HS-27A (cell line): ENCODE measurements at places on chromosomes 16 and 17.

DNA sequence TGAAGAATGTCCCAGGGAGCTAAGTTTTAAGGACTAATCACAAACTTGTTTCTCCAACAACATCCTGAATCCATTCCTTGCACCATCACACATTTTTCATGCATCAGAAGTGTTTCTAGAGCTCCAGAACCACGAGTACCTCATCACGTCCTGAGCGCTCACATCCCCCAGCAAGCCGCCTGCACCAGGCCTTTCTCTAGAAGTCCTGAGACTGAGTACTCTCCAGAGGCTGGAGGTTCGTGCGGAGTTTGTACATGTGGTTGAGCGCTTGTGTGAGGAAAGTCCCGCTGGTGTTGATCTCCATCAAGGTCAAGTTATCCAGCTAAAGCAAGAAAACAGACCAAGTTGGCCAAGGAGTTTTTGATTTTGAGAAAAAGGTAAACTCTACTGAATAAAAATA, 10.7 kb downstream of the GINS2 start:
- no peak for DNase-seq

- no peak for DNase-seq
These were observed 44.9 kb downstream of the CDRT4 start for GRCh38 chr17:15422392-15422965.

DNA sequence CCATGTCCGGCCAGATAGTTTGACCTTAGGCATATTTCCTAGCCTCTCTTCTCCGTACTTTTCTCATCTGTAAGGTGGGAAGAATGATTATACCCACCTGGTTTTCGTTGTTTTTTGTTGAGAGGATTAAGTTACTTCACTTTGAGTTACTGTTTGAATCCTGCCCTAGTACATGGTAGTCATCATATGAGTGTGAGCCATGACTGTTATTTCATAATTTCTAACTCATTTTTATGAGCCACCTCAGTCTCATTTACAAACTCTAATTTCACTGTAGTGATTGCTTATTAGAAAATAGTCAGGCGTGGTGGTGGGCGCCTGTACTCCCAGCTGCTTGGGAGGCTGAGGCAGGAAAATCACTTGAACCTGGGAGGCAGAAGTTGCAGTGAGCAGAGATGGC, 45.1 kb downstream of the YPEL2 start:
- DNase-seq = no peak

DNA sequence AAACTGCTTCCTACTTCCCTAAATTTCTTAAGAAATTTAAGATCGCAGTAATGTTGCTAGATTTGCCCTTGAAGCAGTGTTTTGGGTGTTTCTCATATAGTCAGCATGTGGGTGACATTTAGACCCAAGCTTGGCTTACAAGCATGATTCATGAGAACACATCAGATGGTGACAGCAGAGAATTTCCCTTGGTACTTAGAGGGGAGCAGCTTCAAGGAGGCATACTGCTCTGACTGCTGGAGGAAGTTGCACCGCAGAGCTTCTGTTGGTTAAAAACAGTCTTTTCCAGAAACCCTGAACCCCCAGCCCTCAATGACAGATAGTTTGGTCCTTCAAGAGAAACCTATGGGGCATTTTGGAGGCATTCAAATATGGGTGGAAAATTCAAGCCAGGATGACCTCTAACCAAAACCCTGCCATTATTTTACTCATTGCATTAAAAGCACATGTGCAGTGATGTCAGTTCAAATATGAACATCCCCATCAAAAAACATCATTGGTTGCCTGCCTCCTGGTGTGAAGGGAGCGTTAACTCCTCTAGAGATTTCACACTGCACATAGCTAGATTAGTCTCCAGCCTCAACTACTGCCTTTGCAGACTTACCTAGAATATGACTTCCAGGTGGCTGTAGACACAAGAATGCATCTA, 201.5 kb upstream of the CACNG5 start:
- no peak for DNase-seq

DNA sequence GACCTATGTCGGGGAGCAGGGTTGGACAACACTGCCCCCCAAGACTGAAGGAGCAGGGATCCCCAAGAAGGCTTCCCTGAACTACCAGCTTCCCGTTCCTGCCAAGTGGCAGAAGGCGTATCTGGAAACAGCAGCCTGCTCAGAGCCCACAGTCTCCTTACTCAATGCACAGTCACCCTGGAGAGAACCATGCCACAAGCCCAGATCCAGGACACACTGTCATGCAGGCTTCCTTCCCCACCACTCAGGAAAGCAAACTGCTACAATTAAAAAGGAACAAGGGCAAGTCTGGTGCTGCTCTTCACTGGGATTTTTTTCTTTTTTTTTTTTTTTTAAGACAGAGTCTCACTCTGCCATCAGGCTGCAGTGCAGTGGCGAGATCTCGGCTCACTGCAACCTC, 8.2 kb downstream of the WDR45B start:
- no peak for DNase-seq
